Anterior cingulate cortex (tissue), 58 donors: ENCODE measurements at places on chromosomes 2 and 18.

GRCh38 chr2:46460241-46460921, 19.0 kb upstream of the TMEM247 start:
- peak; percentile 60 for DNase-seq

DNA sequence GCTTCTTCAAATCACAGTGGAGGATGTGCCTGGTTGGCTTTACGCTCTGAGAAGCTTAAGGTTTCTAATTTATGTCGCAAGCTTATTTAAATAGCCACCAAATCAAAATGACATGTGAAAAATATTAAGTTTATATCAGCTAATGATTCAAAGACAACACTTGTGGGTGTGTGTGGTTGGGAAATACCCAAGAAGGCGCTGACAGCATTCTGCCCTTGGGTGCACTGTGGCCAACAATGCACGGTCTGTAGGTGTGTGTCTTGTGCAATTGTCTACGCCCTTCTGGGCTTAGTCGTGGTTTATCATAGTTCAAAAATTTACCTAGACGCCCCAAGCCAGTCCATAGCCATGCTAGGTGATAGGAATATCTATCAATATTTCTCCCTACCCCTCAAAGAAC, 60.9 kb downstream of the KCTD1 start:
- no peak for DNase-seq

DNA sequence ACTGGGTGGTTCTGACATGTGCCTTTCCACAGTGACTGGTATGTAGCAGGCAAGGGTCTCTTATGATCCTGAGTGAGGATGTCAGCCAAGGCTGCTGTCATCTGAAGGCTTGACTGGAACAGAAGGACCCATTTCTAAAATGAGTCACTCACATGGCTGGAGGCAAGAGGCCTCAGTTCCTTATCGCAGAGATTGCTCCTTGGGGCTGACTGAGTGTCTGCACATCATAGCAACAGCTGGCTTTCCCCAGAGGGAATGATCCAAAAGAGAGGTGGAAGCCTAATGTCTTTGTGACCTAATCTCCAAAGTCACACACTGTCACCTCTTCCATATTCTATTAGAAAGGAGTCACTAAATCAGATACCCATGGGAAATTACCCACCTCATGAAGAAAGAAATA, 114.0 kb downstream of the NEDD4L start:
- DNase-seq: no peak

DNA sequence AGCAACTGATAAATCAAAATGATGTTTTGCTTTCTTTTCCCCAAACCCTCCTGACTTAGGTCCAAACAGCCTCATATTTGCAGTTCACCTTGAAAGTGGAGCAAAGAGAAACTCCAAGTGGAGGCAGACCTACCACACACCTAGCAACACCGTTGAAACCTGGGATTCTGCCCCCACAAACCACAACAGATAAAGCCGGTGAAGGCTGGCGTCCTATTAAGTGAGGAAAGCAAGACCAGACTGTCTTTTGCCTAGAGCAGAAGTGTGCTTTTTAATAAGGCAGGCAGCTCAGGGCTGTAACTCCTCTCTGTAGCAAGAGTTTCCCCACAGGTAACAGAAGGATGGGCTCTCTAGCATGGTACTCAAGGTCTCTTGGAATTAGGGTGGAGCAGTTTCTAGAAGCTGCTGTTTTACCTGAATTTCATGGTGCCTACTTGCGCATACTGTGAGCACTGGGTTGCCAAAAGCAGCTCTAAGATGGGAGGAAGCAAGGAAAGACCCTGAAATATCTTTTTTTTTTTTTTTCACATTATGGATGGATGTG, 336.9 kb downstream of the BCL11A start:
- DNase-seq: no peak

- DNase-seq: no peak
Observed at GRCh38 chr2:82128051-82128450, 1823.5 kb upstream of the LRRTM1 start.

- DNase-seq: no peak
Observed at GRCh38 chr2:202815548-202816360, 55.8 kb downstream of the ICA1L start.

GRCh38 chr2:226796840-226797288, 2.8 kb downstream of the IRS1 start:
- peak; percentile 31 for DNase-seq

- no peak for DNase-seq
Observed at GRCh38 chr2:85273738-85274731, 53.8 kb downstream of the TGOLN2 start.

GRCh38 chr18:42736074-42736473, 379.4 kb downstream of the RIT2 start:
- DNase-seq: no peak

GRCh38 chr2:107025869-107026380, 140.0 kb upstream of the ST6GAL2 start:
- DNase-seq: no peak

GRCh38 chr2:240095556-240096523, 40.3 kb downstream of the COPS9 start:
- DNase-seq: no peak

DNA sequence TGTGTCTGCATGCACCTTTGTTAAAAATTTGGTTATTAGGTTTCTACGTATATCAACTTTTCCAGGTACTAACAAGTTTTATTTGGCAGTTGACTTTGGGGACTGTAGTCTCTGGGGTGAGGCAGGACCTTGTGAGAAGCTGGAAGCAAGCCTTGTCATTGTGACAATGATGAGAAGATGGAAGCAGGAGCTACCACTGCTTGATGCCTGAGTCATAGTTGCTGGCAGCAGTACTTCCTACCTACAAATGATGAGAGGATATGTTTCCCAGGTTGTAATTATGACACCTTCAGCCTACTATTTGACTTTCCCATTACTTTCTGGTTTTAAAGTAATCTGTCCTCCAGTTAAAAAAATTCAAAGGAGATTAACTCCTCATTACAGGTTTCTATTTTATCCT, 516.3 kb downstream of the NRXN1 start:
- DNase-seq: no peak

DNA sequence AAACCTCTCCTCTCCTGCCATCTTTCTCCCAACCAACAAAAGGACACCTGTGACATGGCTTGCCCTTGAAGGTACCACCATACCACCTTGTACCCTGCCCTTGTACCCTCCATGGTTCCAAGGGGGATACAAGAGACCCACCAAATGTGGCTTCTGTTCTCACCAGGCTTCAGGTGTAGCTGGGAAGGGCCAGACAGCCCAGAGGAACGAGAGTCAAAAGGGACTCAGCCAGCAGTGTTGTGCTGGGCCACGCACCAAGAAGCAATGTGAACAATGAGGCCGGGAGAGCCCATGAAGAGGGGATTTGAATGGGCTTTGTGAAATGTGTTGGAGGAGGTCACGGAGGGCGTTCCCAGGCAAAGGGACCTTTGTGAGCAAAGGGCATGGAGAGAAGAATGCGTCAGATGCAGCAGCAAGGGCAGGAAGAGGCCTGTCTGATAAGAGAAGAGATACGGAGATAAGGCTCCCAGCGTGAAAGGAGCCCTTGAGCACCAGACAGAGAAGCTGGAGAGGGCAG, 48.6 kb downstream of the PLB1 start:
- DNase-seq: no peak

DNA sequence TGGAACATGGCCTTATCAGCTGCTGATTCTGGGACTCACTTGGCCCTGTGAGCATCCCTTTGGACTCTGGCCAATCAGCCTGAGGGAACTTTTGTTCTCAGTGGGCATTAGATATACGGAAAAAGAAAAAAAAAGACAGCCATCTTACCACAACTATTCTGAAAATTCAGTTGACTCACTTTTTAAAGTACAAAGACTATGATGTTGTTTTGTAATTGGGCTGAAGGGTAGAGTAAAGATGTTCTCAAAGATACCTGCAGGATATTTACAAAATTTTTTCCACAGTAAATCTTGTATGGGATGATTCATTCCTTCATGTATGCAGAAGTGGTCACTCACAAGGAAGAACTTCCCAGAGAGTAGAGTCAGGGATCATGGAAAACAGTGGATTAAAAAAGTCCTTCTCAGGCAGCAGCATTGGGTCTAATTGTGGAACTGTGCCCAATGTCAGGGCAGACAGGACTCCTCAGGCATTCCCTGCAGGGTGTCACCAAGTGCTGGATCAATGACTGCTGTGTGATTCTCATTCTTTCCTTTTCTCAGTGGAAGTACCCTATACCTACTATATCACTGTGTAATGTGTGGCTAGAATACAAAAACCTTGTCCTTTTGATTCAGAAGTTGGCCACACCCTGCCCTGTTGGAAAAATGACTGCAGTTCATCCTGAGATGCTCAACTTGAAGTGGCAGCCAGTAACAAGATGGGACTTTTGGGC, 35.4 kb downstream of the SULT1C4 start:
- DNase-seq: no peak

GRCh38 chr18:10081492-10081891, 167.7 kb downstream of the VAPA start:
- no peak for DNase-seq

- no peak for DNase-seq
Observed at GRCh38 chr2:46988733-46989481, 73.3 kb upstream of the MCFD2 start.

DNA sequence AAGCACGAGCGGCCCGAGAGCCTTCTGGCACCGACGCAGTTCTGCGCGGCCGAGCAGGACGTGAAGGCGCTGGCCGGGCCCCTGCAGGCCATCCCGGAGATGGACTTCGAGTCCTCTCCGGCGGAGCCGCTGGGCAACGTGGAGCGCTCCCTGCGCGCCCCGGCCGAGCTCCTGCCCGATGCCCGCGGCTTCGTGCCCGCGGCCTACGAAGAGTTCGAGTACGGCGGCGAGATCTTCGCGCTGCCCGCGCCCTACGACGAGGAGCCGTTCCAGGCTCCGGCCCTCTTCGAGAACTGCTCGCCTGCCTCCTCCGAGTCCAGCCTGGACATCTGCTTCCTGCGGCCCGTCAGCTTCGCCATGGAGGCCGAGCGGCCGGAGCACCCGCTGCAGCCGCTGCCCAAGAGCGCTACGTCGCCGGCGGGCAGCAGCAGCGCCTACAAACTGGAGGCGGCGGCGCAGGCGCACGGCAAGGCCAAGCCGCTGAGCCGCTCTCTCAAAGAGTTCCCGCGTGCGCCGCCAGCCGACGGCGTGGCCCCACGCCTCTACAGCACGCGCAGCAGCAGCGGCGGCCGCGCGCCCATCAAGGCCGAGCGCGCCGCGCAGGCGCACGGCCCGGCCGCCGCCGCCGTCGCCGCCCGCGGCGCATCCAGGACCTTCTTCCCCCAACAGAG, 70.4 kb downstream of the ARHGEF33 start:
- peak; percentile 34 for DNase-seq

- no peak for DNase-seq
Observed at GRCh38 chr2:136139631-136140030, 21.7 kb upstream of the CXCR4 start.

DNA sequence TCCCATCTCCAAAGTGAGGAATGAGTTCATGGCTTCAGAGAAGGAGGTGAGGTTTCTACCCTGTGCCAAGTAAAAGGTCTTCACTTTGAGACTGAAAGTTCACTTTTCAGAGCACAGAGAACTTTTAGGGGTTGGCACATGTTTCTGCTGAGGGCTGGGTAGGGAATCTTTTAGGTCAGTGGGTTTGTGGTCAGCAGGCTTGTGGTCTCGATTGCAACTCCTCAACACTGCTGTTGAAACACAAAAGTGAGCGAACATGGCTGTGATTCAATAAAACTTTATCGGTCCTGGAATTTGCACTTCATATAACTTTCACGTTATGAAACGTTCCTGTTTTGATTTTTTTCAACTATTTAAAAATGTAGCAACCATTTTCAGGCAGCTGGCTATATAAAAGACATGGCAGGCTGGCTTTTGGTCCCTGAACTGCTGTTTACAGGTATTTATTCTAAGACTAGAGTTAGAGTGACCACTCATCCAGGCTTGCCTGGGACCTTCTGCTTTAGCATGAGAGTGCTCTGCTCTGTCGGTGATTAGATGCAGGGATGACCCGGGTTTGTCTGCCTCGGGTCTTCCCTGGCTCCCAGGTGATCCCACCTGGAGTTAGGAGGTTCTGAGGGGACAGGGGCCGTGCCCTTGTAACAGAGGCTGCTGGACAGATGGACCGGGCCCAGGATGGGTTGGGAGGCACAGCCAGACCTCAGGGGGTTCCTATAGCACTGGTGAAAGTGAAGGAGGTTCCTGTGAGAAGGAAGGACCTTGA, 62.7 kb upstream of the TAF1B start:
- DNase-seq: no peak

GRCh38 chr2:98729652-98730051, 1.3 kb downstream of the MGAT4A start:
- DNase-seq: no peak

GRCh38 chr2:160372010-160372356, 121.6 kb downstream of the RBMS1 start:
- no peak for DNase-seq

GRCh38 chr2:241808721-241809382, at the start of gene NEU4:
Gene NEU4, plus strand, starts transcription at chr2:241809193. Its CDS starts 5,292 bp downstream, at chr2:241814485.
- DNase-seq: no peak

DNA sequence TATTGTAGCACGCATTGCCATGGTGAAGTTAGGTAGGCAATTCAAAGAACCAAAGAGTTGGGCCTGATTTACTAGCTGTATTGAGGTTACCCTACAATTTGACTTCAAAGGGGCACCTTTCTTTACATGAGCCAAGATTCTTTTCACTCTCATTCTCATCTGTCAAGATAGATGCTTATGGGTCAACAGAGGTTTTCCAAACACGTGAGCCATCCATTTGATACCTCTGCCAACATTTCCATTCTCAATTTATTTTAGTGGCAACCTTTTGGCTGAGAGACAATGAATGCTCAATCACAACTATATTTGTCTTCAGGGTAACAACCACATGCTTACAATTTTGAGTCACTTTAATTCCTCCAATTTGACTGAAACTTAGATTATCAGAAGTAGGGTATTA, 370.6 kb upstream of the CDH20 start:
- no peak for DNase-seq

DNA sequence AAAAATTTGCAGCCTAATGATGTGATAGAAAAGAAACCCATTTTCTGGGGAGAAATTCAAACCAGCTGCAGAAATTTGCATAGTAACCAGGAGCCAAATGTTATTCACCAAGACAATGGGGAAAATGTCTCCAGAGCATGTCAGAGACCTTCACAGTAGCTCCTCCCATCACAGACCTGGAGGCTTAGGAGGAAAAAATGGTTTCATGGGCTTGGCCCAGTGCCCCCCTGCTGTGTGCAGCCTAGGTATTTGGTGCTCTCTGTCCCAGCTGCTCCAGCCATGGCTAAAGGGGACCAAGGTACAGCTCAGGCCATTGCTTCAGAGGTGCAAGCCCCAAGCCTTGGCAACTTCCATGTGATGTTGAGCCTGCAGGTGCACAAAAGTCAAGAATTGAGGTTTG, 352.9 kb downstream of the PLCL1 start:
- DNase-seq: no peak
